ENCODE measurements at places on chromosomes 6 and 20.

DNA sequence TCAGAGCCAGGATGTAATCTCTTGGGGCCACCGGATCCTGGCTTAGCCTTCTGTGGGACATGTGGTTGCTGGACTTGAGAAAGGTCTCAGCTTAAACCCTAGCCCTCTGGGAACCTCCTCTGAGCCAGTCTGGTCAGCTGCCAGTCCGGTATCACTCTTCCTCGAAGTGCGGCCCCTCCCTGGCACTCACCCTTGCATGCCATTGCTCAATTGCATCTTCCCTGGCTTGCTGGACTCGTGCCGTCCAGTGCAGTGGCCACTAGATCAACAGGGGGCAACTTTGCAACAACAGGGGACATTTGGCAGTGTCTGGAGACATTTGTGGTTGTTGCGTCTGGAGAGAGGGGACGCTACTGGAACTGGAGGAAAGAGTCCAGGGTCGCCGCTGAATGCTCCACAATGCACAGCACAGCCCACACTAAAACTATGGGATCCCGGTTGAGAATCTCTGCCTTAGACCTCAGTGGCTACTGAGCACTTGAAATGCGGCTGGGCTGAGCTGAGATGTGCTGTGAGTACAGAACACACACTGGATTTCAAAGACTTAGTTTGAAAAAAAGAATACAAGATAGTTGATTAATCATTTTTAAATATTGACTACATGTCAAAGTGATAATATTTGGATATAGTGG lies 152.1 kb downstream of the TFAP2C start:
- no peak for DNase-seq

GRCh38 chr6:143264986-143265764 lies 185.3 kb downstream of the ADAT2 start:
- DNase-seq: no peak

DNA sequence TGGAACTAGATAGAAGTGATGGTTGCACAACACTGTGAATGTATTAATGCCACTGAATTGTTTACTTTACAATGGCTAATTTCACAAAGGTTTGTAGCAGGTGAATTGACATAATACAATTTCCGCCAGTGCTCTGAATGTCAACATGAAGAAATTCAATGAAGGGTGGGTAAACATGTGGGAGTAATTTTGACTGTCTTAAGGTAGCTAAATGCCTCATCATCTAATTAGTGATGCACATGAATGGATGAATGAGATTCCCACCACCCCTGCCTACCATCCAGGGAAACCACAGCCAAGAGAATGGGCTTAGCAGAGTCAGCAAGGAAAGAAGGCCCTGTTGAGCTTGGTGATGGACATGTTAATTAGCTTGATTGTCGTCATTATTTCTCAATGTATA lies 275.3 kb downstream of the ALDH8A1 start:
- DNase-seq: no peak

GRCh38 chr6:6466967-6467761 lies 121.4 kb upstream of the LY86 start:
- no peak for DNase-seq

DNA sequence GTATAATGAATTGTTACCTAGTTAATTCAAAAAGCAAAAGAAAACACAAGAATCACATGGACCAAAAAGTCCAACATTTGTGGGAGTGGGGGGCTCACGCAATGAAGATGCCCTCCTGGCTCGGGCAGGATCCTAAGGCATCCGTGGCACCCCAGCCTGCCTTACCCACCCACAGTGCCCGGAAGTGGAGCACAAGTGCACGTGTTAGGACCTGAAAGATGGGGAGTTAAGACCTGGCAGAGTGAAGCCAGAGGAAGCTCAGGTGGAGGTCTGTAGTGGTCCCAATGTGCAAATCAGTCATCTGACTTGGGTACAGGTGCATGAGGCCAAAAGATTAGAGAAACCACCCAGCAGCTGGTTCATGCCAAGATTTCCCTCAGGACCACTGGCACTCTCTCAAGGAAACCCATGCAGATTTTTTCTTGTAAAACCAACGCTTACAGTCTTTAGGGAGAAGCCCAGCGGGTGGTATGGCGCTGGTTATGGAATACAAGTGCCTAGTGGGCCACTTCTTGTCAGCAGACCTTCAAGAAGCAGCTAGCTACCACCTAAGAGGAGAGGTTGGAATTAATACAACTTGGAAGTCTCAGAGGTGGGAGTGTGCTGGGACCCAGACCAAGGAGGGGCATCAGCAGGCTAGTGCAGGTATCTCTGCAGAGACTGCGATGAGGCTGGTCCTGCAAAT lies 42.1 kb downstream of the BFSP1 start:
- no peak for DNase-seq

DNA sequence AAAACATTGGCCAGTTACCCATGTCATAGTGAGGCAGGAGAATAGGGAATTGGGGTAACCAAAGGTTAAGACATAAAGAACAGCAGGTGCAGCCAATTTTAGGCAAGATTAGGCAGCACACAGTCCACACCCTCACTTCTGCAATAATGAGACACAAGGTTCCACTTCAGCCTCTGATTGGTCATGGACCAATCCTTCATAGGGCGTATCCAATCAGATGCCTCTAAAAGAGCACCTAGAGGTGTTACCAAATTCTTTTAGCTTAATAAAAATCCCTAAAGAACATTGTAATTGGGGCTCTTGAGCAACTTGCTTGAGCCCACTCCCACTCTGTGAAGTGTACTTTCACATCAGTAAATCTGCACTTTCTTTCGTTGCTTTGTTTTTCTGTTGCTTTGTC lies 302.4 kb downstream of the PREX1 start:
- no peak for DNase-seq

DNA sequence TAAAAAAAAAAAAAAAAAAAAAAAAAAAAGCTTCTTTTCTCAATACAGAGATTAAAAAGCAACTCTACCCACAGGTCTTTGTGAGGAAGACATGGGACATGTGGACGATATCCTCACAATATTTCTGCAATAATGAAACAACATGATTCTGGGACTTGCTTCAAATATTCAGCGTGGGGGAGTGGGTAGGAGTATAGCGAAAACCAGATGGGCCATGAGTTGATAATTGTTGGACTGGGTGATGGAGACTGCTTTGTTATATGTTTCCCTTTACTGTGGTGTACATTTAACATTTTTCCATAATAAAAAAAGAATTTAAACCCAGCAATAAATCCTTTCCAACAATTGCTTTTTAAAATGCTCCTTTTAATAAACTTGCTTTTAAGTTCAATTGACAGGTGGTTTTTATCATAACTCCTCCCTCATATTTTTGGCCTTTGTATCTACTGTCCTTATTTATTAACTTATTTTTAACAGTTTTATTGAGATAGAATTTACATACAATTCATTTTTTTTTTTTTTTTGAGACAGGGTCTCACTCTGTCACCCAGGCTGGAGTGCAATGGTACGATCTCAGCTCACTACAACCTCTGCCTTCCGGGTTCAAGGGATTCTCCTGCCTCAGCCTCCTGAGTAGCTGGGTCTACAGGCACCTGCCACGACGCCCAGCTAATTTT lies 40.4 kb upstream of the ARFGEF2 start:
- DNase-seq: no peak

DNA sequence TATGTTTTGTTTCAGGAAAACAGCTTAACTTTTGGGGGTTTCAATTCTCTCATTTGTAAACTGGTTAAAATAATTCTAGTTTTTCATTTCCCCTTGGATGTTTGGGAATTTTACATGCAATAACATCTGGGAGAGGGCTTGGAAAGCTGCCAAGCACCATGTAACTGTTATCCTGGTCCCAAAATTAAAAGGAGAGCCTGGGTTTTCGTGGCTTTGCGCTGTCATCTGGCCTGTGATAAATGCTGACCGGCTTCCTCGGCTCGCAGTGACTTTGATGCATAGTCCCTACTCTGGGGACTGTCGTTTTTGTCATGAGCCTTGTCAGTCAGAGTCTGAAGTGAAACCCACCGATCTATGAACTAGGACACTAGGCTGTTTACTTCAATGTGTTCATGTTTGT lies 12.2 kb downstream of the SLC35F1 start:
- no peak for DNase-seq

GRCh38 chr6:7267466-7268091 lies 45.4 kb downstream of the SSR1 start:
- no peak for DNase-seq

DNA sequence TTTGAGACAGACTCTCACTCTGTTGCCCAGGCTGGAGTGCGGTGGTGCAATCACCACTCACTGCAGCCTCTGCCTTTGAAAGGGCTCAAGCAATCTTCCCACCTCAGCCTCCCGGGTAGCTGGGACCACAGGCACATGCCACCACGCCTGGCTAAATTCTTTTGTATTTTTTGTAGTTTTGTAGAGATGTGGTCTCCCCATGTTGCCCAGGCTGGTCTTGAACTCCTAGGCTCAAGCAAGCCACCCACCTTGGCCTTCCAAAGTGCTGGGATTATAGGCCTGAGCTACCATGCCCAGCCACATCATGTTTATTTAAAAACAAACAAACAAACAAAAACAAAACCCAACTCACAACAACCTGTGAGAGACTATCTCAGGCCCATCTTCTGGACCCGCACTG lies 29.7 kb upstream of the APCDD1L start:
- no peak for DNase-seq

DNA sequence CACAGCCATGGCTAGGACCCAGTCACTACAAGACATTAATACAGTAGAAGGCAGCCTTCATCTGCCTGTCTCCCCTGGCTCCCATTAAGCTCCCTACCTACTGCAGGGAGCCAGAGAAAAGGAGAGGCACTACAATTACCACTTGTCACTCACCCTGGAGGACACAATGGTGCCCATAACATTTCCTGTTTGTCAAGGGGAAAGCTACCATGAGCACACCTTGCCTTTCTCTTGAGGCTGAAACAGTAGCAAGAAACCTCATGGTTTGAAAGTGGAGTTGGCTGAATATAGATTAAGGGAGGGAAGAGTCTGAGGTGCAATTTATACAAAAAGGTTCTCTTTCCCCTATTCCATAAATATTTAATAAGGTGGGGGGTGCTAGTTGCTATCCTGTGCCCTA lies 27.9 kb downstream of the STK38 start:
- DNase-seq: no peak

GRCh38 chr20:32487381-32487780 lies 97.8 kb downstream of the NOL4L start:
- no peak for DNase-seq

DNA sequence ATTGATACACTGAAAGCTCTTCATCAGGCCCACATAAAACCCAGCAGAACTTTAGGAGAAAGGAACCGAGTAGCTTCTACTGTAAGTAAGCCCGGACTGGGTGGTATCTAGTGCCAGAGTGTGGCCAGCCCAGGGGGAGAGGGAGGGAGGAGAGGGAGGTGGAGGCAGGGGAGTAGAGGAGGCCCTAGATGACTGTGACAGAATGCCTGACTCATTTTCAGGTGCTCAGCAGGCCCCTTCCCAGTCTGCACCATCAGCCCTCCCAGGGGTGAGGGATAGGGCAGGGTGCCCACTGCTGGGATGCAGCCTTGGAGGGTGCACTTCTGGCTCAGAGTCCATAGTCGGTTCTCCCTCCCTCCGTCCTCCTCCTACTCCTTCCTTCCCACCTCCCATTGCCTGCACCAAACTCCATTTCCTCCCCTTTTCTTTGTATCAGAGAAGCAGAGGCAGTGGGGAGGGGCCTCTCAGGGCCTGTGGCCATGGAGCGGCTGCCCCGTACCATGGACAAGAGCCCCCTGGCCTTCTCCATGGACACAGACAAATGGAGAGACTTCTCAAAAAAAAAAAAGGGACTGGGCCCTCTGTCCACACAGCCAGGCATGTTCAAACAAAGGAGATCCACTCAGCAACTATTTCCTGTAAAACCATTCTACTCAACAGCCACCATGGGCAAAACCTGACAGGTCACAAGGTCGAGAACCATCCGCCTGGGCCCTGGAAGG lies 184.9 kb upstream of the SNX9 start:
- DNase-seq: no peak

- DNase-seq: no peak
Observed at GRCh38 chr6:90494067-90494780, 92.6 kb downstream of the MAP3K7 start.

GRCh38 chr20:62728028-62728780 lies 19.6 kb downstream of the NTSR1 start:
- peak; percentile 5 for DNase-seq

- no peak for DNase-seq
Observed at GRCh38 chr6:146361128-146361924, 182.3 kb upstream of the RAB32 start.

DNA sequence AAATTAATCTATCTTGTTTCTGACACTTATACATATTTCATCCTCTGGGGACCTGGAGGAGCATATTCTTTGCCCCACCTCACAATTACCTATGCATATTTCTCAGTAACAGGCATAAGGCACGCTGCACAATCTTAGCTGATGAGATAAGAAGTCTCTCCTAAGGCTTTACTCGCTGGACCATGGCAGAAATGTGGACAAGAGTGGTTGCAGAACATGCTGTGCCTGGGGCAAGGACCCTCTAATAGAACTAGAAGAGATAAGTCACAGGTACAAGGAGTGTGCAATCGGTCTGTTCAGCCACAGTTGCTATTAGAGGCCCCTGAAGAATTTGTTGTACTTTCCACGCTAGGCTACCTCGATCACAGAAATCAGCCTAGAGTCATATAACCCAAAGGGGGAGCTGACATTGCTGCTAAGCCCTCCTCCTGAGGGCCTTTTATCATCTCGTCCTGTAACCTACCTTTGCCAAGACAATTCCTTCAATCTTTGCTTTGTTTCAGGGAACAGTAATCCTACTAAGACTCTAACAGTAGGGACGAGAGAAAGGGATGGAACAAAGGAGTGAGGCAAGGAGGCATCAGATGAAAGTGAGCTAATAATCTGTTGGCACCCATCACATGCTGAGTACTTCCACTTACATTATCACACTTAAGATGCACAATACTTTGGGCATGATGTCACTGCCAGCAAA lies 16.1 kb upstream of the DEFB129 start:
- DNase-seq: no peak

Measured in CD4-positive, alpha-beta T cell treated with Interleukin-15 for 4 hours (primary cell).